ENCODE measurements at places on chromosomes 4 and X. TPM values are rescaled to one million over a fixed set of nuclear protein-coding genes. Genes with fewer than 3 reads are reported as not detected.

The DHX15 gene
- 197 TPM for total RNA-seq

DNA sequence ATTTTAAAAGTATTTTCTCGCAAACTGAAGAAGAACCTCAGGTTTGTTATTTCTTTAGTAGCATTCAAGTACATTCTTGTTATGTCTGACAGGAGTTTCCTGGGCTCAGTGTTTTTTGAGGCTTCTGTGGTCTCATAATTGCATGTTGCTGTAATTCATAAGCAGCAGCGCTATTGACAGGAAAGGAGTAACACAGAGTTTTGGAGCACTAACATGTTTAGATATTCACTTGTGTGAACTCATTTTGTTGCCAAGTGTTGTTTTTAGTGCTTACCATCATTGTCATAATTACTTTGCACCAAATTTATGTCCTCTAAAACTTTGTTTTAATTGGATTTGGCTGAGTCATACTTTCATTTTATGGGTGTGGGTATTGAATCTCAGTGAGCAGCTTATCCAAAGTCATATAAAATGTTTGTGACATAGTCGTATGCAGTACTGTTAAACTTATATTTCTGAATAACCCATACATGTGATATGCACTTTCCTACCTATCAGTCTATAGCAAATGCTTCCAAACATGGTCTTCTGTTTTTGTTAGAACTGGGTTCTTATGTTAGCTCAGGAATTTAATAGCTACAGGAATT, 358.7 kb upstream of the CTSO start:
- DNase-seq = no peak

DNA sequence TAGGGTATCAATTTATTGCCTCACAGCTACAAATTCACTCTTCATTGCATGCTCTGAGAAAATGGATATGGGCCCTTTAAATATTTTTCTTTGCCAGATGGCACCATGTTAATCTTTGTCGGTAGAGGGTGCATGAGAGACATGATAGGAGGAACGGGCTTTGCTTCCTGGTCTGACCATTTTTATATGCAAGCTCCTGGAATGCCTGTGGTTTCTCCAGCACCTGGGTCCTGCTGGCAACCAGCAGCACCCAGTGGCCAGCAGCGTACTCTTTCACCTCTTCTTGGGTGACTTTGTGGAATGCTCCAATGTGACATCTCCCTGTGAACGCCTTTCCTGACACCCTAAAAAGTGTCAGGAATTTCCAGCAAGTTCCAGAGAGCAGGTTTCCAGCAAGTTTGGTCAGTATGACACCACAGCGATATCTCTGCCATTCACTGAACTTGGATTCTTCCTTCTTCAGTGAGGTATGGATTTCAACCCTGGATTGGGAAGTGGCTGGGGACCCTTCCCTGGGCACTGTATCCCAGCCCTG, 140.3 kb upstream of the PGRMC2 start:
- DNase-seq = no peak

The UCP1 gene
- not detected for total RNA-seq

DNA sequence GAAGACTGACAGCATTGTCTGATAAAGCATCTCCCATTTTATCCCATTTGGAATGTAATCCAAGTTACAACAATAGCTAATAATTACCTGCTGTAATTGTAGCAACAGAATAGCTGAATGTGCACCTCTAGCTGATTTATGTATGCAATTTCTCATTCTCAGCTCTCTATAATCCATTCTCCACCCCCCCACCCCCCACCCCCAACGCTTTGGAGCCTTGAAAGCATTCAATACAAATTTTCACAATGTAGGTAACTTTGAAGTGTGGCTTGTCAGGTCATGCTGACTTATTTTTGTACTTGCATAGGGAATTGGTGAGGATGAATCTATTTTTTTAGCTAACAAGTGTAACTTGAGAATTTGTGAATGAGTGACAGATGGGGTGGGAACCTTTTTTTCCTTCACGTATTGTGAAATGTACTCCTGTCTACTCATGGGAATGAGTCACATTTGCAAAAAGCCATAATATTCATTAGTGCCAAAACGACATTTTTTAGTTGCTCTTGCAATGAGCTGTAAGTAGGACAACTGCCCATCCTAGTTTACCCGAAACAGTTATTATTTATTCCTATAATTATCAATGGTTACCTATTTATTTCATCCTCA, 159.3 kb downstream of the PALLD start:
- no peak for DNase-seq
